ENCODE measurements at places on chromosomes 1 and 21. TPM values are rescaled to one million over a fixed set of nuclear protein-coding genes. Genes with fewer than 3 reads are reported as not detected.

The DIRAS3 gene
- 1.6 TPM for total RNA-seq

The OPRD1 gene
- total RNA-seq: not detected

The LCE3E gene
- total RNA-seq: not detected

The KLHDC8A gene
- not detected for total RNA-seq

The ALX3 gene
- not detected for total RNA-seq

The KRTAP19-3 gene
- not detected for total RNA-seq

The TMEM81 gene
- 0.22 TPM for total RNA-seq

The TRIM67 gene
- 0.20 TPM for total RNA-seq

The ESPN gene
- not detected for total RNA-seq

The CYP4X1 gene
- total RNA-seq: not detected

The CACNA1E gene
- total RNA-seq: 0.02 TPM

The AZIN2 gene
- total RNA-seq: 0.20 TPM

The GNAT2 gene
- not detected for total RNA-seq

The RHCE gene
- total RNA-seq: 1.4 TPM

The TINAGL1 gene
- total RNA-seq: 15.3 TPM

The OSCP1 gene
- total RNA-seq: 4.2 TPM

The CCSAP gene
- total RNA-seq: 9.7 TPM

Measured in M059J (cell line).